Kidney (tissue), 22 donors: ENCODE measurements at places on chromosomes 7 and 10. TPM values are rescaled to one million over a fixed set of nuclear protein-coding genes. Genes with fewer than 3 reads are reported as not detected.

Gene KEL
- 0.39 TPM for polyA plus RNA-seq

Gene PAX4
- not detected for polyA plus RNA-seq

Gene RSPH10B2
- polyA plus RNA-seq = not detected

Gene SRRM3
- 0.99 TPM for polyA plus RNA-seq

Gene PAXIP1
- polyA plus RNA-seq = 3.9 TPM

Gene FLNC
- polyA plus RNA-seq = 2.8 TPM

GRCh38 chr10:47449102-47449978 is 34.6 kb downstream of the ANXA8 start:
- no peak for DNase-seq

DNA sequence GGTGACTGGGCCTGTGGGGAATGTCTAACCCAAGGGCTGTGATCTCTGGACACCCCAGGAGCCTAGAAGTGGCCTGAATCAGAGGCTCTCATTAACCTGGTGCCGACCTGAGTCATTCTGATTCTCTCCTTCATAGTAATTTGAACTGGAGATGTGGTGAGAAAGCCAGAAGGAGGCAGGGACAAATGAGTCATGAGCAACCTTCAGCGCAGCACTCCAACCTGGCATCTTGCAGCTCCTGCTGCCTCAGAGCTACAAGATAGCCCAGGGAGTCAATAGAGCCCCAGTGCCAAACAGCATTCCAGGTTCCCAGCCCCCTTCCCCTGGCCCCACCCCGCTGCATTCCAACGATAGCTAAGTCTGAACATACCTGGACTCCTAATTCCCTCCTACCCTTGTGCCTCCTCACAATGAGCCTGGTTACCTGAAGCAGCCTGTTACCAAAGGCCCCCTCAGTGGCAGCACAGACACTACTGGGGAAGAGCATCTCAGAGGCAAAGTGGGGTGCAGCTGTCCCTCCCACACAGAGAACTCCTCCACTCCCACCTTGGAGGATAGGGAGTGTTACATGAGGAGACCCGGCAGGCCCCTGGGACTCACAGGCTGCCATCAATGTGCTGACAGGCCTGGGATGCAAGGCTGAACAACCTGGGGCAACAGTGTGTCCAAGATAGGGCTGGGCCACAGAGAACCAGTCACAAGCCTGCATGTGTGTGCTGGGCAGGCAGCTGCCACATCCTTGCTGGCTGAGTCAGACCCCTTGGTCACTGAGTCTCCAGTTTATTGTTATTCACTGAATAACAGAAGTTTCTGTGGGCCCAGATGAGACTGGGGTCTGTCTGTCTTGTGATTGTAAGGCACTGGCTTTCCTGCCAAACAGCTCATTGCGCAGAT is 76.8 kb upstream of the LEP start:
- peak; percentile 37 for DNase-seq

DNA sequence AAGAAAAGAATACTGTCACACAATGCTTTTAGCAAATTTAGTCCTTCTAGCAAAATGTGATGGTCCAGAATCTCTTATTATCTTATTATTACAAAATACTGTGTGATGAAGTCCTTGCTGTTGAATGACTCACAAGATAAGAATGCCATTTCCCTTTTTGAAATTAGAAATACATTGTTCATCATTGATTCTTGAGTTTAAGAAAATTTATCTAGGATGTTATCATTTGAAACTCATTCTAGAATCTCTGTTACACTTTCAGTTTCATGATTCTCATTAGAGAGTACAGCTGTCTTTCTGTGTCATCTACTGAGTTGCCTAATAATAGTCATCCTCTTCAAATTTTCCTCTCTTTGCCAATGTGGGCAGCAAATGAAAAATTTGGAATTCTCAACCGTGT is 9.6 kb downstream of the ZKSCAN5 start:
- DNase-seq = no peak

DNA sequence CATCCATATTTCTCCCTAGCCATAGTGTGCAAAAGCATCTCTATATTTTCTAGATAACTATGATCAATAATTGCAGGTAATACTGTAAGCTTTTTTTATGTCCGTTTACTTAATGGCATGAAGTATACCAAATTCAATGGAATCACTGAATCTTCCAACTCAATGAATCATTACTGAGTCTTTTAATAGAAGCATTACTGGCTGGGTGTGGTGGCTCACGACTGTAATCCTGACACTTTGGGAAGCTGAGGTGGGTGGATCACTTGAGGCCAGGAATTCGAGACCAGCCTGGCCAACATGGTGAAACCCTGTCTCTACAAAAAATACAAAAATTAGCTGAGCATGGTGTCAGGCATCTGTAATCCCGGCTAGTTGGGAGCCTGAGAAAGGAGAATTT is 372.5 kb downstream of the BMPER start:
- DNase-seq = no peak

DNA sequence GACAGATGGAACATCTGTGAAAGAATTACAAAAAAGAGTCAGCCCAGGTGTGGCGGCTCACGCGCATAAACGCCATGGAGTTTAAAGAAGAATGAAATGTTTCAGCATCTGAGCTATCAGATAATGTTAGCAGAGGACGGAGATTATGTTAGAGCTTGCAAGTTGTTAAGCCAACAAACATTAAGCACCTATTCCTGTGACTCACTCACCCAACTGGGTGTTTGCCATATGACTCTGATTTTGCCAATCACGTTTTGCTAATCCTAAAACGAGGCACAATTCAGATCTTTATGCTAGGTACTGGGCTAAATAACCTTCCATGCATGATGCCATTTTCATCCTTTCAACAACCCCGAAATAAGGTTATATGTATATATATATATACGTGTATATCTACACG is 29.0 kb upstream of the CCNY start:
- DNase-seq = no peak

DNA sequence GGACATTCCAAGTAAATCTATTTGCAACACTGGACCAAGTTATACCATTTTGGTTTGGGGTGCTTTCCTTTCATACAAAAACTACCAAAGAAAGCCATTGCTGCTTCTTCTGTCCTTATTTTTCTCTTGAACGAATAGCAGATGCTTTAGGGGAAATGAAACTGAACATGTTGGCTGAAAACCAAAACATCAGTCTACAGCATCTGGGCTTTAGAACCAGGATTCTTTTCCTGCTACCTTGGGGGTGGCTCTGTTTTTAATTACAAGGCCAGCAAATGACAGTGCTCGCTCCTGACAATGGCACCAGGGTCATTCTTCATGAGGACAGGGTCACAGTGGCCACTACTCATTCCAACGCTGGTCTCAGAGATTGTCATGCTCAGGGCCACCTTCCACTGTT is 80.3 kb downstream of the WDR11 start:
- DNase-seq = peak; percentile 66

DNA sequence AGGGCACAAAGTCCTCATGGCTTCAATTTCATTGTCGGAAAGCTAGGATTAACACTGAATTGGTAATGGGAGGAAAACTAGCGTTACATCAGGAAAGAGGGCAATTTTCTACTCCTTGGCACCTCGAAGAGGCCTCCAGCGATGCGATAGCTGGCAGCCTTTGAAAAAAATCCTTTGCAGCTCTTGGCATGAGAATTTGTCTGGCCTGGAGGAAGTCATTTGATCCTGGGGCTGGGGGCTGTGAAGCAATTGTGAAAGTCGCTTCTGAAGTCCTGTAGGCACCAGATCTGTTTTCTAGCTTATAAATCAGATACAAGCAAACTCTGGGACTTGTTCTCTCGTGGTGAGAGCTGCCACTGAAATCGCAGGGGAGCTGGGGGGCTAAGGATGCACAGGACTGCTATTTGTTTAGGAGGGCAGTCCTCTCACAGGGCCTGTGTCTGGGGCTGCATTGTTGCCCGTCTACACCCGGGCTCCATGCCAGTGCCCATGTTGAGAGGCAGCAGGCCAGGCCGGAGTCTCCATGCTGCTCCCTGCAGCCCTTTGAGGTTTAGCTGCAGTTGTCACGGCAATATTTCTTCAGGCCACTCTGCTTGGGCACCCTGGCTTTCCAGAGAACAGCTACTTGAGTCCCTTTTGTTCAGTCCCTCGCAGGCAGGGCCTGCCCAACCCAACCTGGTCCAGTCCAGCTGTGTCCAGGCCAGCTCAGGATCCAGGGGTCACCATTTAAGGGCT is 206.8 kb upstream of the LYZL1 start:
- peak; percentile 64 for DNase-seq

DNA sequence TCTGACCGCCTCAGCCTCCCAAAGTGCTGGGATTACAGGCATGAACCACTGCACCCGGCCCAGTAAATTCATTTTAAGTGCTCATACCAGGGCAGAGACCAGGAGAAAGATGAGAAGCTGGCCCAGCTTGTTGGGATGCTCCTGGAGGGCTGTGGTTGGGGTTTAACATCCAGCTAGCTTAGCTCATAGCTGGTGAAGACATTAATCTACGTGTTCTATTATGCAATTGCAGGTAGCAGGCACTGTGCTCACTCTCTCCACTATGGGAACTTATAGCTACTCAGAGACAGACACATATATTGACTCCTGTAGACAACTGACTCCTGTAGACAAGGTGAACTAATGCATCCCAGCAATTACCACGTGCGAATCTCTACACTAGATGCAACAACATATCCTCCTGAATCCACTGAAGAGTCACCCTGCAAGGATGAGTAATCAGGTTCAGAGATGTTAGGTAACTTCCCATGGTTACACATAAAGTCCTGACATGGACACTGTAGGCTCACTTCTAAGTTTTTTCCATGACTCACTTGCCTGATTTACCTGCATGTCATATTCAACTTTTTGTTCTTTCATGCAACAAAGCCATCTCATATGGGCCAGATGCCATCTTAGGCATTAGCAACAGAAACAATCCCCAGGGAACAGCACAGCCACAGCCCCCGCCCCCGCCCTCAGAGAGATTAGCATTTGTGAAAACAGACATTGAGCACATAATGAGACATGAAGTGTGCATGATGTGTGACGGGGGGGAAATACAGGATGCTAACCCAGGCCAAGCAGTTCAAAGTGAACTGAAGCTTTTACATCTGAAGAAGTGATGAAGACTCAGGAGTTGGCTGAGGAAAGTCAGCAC is 37.2 kb downstream of the ERLIN1 start:
- no peak for DNase-seq

GRCh38 chr7:37440738-37441385 is 7.8 kb downstream of the ELMO1 start:
- DNase-seq = peak; percentile 37

DNA sequence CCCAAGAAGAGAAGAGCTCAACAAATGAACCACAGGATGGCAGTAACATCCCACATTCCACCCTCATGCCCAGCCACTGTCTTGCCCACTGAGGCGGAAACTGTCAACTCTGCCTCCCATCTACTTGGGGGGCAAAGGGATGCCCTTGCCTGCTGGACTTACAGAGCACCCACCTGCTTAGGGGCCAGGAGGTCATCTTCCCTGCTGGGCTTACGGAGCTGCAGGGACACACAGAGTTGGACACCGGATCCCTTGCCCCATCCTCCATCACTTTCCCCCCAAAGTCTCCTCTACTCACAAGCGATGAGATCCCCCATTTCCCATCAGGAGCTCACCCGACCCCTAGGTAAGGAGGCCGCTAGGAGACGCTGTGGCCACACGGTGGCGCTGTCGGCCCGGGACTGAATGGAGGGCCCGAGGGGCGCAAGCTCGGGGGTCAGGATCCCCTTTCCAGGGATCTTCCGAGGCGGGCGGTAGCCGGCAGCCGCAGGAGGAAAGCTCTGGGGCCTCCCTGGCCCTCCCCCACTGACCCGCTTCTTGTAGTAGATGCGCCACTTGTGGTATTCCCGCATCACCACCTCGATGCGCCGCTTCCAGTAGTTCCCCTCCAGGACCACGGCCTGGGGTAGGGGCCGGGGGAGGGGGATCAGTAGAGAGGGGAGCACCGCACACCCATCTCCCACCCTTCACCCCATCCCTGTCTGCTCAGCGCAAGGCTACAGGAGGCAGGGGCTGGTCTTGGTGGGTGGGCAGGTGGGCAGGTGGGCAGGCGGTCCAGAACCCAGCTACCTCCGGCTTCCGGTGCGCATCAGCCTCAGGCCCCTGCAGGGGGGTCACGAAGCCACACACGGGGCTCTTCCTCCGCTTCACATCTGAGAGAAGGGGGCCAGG is 17.3 kb downstream of the MLXIPL start:
- peak; percentile 81 for DNase-seq

GRCh38 chr7:25847336-25848070 is 304.5 kb upstream of the NFE2L3 start:
- DNase-seq = no peak

DNA sequence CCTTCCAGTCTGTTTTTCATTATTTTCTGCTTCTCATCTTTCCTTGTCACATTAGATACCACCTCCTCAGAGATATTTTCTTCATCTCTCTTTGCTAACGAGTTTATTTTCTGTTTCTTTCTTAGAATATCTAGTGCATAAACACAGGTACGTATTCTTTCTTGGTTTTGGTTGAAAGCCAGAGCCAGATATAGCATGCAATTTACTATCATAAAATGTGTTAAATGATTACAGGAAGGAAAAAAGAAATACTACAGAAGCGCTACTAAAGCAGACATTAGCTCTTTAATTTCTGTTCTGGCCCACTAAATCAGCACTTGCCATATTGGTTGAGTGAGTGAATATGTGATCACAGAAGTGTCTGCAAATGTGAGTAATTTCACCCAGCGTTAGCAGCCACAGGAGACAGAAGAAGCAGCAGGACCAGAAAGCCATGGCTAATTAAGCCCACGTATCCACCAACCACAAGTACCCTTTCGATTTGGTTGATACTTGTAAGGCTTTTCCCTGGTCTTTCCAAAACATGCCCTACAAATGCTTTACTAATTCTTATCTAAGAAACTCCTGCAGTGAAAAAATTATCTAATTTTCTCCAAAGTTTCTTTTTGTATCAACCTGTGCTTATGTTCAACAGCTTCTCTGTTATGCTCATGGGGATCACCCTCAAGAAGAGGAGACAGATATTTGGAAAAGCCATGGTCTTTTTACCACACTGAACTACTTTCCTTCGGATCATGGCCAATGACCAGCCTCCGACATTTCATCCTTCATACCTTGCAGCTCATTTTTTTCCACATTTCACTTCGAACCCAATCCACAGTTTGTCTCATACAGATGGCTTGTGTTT is 23.1 kb upstream of the MACC1 start:
- DNase-seq = no peak

GRCh38 chr7:25529320-25529719 is 301.0 kb upstream of the NPVF start:
- no peak for DNase-seq

GRCh38 chr7:137655804-137656203 is 191.0 kb downstream of the DGKI start:
- no peak for DNase-seq
